Glutamatergic neuron (in vitro differentiated cells): ENCODE measurements at places on chromosomes 7 and 10. TPM values are rescaled to one million over a fixed set of nuclear protein-coding genes. Genes with fewer than 3 reads are reported as not detected.

DNA sequence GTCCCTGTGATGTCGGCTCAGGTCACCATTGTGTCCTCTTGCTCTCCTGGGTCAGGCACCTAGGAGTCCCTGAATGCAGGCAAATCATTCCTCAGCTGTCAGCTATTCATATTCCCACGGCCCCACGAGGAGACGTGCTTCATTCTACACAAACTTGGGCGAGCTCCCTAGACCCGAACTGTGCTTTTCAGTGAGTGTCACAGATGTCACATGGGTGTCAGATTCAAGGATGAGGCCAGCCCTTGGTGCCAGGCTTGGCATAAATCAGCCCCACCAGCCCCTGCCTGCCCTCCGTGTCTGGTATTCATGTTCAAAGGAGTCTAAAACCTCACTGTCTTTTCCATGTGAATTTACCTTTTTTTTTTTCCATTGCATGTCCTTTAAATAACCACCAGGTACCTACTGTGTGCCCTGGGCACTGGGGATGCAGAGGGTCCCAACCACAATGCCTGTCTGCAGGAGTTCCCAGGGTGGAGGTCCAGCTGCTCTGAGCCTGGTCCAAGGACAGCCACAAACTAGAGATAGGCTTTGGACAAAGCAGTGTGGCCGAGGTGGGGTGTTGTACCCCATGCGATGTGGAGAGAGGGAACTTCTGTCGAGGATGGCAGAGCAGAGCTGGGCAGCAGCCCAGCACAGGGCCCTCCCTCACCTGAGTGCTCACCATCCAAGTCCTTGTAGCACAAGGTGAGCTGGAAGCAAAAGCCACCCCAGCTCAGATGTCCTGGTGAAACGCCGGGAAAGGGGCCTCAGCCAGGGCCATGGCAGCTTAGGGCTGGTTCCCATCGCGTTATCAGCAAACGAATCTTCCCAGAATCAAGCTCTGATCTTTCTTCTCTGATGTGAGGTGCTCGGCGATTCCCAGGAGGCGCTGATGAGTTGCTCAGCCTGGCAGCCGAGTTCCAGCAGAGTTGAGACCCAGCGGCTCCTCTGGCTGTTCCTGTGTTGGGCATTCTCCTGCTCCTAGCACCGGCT, 611.9 kb downstream of the PTPRN2 start:
- no peak overlapping the region for H3K4me3 ChIP-seq
- H3K36me3 ChIP-seq: peaks cover 31% of the 10 kb centered on the region
- H3K4me1 ChIP-seq: no peaks in the 10 kb centered on the region
- H3K27me3 ChIP-seq: peaks cover 4% of the 10 kb centered on the region
- no peak for DNase-seq

- no peaks in the 10 kb centered on the region for H3K27me3 ChIP-seq
- no peak overlapping the region for H3K4me3 ChIP-seq
- H3K36me3 ChIP-seq: peaks cover 13% of the 10 kb centered on the region
- H3K4me1 ChIP-seq: peaks cover 18% of the 10 kb centered on the region
Measured at GRCh38 chr7:111855161-111855841, 293.0 kb upstream of the IMMP2L start.

DNA sequence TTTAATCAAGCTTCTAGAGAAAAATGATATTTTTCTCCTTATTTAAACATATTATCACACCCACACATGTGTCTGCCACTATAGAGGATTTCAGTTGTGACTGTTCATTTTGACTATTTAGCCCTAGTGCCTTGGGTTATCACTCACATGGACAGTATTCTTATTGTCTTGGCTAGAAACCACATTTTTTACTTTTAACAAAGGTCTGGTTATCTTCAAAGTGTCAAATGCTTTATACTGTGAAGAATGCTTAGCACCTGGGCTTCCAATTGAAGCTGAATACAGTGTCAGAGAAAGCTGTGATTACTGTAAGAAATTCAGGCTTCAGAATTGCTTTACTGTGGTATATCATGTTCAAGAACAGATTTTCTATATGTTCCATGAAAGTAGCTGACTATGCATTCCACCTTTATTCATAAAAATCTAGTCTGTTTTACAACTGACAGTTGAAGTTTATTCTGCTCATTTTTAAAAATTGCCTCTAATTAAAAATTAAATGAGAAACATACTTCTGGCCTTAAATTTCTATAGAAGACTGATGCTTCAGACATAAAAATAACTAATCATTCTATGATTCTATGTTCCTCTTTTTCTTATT, 278.6 kb downstream of the SEMA3D start:
- no peak overlapping the region for H3K27ac ChIP-seq
- H3K4me1 ChIP-seq: no peaks in the 10 kb centered on the region
- no peaks in the 10 kb centered on the region for H3K27me3 ChIP-seq

GRCh38 chr7:2706685-2707126, 18.7 kb downstream of the AMZ1 start:
- H3K27ac ChIP-seq: peak overlapping the region; percentile 33
- H3K4me3 ChIP-seq: peak overlapping the region; percentile 20
- DNase-seq: no peak
- H3K4me1 ChIP-seq: peaks cover 11% of the 10 kb centered on the region

Gene EVX1
- total RNA-seq: 7.1 TPM

Gene TSPAN12
- total RNA-seq: 6.0 TPM

- H3K36me3 ChIP-seq: no peaks in the 10 kb centered on the region
- DNase-seq: no peak
- no peaks in the 10 kb centered on the region for H3K4me1 ChIP-seq
- H3K27ac ChIP-seq: no peak overlapping the region
Measured at GRCh38 chr7:67990003-67990402, 993.4 kb downstream of the TYW1 start.
